ENCODE measurements at places on chromosomes 1 and 21.
A peak's percentile ranks its signal among the peaks of the same experiment; 100 is the strongest.

GRCh38 chr1:247530785-247531184, 5.5 kb downstream of the OR2C3 start:
- no peak for DNase-seq

DNA sequence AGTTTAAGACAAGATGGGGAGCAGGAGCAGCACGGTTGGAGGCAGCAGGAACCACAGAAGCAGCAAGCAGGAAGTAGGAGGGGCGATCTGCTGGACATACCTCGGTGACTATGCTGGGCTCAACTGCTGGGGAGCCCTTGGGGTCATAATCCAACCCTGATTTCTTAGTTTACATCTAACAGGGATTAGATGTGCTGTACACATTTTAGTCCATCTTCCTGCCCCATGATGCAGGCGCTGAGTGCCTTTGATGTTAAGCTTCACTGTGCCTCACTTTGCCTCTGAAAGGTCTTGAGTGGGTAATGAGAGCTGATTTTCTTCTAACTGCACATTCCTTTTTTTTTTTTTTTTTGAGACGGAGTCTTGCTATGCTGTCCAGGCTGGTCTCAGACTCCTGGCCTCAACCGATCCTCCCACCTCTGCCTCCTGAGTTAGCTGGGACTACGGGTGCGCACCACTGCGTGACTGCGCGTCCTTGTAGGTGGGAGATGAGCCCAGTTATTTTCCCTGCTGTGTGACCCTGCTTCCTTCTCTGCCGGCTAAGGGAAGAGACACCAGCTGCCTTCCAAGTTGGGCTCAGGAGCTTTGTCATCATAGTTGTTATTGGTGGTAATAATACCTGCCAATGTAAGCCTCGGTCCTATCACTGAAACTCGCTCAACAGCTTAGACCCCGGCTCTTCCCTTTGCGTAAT, 1.1 kb upstream of the RCAN3 start:
- DNase-seq = no peak

GRCh38 chr1:202998836-202999750, 8.1 kb upstream of the TMEM183A start:
- DNase-seq = peak; percentile 38

- DNase-seq = peak; percentile 82
Observed at GRCh38 chr1:1432951-1433803, 2.3 kb upstream of the VWA1 start.

GRCh38 chr1:233443040-233443760, 115.7 kb downstream of the MAP3K21 start:
- no peak for DNase-seq

GRCh38 chr1:204859861-204860267, 10.8 kb upstream of the NFASC start:
- DNase-seq = no peak

GRCh38 chr1:116769104-116769452, 14.8 kb downstream of the CD2 start:
- no peak for DNase-seq

DNA sequence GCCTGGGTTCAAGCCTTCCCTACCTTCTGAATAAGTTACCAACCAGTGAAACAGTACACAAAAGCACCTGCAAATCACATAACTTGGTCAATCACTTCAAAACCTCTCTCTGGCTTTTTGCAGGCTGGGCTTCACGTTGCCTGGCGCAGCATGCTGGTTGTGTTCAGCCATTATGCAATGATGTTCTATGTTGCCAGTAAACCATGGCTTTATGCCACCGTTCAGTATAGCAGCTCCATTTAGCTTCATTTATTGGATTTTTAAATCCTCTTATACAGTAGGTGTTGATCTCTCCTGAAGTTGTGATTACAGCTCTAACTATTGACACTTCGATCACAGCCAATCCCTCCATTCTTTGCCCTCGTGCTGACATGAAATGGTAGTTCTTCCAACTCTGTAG, 233.6 kb upstream of the PTBP2 start:
- DNase-seq = no peak

GRCh38 chr1:58045094-58045705, 501.3 kb downstream of the OMA1 start:
- DNase-seq = peak; percentile 38

DNA sequence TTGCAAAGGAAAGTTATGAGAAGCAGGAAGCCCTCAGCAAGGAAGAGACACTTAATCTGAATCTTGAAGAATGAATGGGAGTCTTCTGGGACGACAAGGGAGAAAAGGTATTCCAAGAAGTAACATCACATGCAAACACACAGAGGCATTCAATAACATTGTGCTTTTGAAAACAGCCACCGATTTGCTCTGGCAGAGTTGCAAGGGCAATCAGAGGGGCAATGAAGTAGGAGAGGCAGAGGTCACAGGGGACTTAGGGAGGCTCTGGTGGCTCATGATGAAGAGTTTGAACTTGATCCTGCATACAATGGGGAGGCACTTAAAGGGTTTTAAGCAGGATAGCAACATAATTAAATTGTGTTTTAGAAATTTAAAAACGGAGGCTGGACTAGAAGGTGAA, 107.7 kb downstream of the DDX20 start:
- no peak for DNase-seq

GRCh38 chr1:203364094-203364801, 13.3 kb upstream of the FMOD start:
- no peak for DNase-seq

DNA sequence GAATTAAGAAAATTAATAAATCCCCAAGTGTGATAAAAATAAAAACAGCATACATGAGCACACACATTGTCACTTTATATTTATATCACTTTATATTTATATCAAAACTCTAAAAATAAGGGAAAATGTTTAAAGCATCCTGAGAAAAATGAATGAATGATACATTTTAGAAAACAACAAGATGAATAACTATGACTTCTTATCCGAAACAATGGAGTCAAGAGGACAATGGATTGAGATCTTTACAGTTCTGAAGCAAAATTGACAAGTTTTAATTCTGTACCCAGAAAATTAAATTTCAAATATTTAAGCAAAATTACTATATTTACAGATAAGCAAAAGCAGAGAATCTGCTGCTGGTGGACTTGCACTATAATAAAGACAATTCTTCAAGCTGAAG, 512.6 kb downstream of the MRPL39 start:
- DNase-seq = no peak

DNA sequence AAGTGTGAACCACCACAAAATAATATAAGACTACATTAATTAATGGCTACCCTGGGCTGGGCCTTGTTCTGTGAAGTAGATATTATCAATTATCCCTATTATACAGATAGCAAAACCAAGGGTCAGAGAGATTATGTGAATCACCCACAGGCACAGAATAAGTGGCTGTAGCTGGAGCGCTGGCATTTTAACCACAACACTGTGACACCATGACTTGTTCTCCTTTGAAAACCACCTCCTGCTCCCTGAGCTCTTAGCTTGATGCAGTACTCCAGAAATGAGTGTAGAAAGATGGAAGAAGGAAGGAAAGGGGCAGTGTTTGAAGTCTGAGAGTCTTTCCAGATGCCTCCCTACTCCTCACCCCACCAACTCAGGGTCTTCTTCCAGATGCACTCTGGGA, 29.5 kb upstream of the JUN start:
- DNase-seq = no peak

DNA sequence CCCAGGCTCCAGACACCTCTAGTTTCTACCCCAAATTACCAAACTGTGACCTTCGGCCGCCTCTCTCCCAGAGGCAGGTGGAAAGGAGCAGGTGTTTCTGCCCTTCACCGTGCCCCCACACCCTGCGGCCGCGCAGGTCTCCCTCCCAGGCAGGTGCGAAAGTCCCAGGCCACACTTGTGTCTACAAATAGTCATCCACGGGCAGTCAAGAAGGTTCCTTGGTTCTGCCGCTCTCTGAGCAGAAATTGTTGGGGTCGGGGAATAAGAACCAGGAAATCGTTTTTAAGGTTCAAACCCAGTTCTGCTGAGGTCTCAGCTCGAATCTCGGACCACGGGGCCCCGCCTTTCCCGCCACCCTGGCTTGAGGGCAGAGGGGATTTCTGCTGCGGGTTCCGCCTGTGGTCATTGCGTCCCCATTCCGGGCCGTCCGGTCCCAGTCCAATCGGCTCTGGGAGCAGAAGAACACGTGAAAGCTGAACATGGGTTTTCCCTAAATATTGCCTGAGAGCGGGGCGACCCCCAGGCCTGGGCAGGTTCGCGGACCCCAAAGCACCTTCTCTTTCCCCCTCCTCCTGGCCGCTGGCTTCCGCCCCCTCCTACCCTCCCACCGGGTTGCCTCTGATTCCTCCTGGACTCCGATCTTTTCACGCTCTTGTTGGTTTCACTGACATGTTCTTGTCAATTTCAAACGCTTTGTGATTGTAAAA, 1.2 kb upstream of the ATF3 start:
- DNase-seq = no peak

GRCh38 chr1:179030130-179030529, 4.4 kb downstream of the FAM20B start:
- DNase-seq = no peak

DNA sequence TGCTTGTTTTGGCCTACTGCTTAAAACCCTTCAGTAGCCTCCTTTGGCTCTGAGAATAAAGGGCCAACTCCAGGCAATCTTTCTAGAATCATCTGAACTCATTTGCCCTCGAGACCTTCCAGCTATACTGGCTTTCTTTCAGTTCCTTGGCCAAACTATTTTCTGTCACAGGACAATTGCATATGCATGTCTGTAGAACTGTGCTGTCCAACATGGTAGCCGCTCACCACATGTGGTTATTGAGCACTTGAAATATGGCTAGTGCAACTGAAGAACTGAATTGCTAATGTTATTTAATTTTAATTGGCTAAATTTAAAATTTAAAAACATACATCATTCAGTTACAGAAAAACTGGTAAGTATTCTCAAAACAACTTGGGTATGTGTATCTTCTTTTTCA, 14.3 kb upstream of the GNL2 start:
- DNase-seq = no peak

DNA sequence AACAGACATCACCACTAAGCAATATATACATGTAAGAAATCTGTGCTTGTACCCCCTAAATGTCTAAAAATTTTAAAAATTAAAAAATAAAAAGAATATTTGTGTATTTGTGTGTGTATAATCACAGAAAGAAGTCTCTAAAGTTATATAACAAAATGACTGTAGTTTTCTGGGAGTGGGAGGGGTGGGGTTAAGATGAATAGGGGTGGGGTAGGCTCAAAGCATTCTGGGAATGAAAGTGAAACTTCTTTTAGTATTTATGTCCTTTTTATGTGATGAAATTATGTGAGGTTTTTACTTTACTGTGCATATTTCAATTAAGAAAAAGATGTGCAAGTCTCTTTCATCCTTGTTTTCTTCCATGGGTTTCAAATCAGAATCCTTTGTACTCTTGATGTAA, 65.3 kb downstream of the FASLG start:
- DNase-seq = no peak

DNA sequence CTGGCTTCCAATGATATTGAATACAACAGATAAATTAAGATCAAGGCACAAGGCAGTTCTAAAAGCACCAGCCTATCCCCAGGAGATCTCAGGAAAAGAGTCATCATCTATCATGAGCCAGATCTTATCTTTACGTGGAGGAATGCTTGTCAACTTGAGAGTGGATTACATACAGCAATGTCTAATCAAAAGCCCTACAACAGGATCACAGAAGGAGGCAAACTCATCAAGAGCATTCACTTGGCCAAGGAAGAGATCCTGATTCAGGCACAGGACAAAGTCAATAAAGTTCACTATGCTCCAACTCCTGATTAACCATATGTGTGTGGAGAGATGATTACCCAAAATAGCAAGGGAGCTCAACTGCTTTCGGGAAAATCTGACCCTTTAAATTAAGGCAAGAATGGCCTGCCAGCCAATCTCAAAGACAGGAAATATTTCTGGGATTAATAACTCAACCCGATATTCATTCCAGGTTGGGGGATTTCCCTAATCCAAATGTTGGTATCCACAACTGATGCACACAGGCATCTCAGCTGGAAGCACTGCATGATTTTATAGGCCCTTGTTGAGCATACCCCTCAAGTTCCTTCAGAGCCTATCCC, 33.7 kb downstream of the TBX15 start:
- DNase-seq = no peak

DNA sequence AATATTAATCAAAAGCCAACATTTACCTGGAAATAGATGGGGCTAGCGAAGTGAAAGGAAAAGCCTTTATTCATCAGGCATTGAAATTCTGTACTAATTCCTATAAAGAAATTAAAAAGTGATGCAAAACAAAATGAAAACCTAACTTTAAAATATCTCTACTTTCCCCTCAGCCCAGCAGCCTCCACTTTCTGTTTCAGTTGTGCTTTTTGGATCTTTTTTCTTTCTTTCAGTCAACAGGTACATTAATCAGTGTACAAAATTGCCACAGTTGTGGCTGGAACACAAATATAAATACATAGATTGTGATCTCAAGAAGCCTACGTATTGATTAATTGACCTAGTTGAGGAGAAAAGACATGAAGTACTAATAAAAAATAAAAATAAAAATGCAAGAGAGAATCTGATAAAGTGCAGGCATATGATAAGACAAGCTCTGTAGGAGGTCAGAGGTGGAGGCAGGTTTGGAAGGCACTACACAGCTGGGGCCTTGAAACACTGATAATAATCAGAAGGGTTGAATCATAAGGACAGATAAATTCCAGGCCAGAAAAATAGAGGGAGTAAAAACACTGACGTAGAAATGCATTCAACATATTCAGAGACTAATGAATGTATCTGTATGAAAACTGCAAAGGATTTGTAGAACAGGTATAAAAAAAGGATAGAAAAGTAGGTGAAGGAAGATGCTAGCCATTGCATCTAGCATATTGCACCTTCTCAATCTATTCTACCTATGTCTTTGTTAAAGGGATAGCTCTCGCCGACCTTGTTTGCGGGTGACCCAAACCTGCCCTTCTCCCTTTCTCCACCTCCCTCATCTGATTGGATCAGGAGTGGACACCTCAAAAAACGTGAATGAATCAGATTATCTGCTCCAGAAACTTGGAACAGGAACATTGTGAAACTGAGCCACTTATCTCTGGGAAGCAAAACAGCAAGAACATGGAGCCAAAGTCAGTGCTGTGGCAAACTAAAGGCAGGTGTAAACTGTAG, 607.8 kb upstream of the ADGRL2 start:
- no peak for DNase-seq

DNA sequence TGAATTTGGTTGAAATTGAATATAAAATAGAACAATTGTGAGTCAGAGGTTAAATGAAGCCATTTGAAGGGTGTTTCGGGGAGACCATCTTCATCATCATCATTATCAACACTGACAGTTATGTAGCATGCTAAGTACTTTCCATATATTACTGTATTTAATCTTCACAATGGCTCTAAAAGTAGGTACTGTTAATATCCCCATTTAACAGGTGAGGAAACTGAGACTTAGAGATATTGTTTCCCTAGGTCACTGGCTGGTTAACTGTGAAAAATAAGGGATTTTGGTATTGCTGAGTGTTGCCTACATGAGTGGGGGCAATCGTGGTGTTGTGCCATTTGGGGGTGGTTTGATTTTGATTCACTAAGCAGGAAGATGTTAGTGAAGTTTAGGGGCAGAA, 100.3 kb downstream of the TBX19 start:
- no peak for DNase-seq

- DNase-seq = no peak
Observed at GRCh38 chr1:14666962-14667650, 68.6 kb downstream of the KAZN start.

GRCh38 chr1:29801561-29801973, 565.2 kb downstream of the PTPRU start:
- no peak for DNase-seq

Measured in H9 (cell line).